ENCODE measurements at places on chromosomes 16 and 17.

- no peak for DNase-seq
Measured at GRCh38 chr17:9331279-9332131, 244.1 kb downstream of the STX8 start.

- no peak for DNase-seq
Measured at GRCh38 chr17:51398128-51398525, 137.8 kb downstream of the UTP18 start.

DNA sequence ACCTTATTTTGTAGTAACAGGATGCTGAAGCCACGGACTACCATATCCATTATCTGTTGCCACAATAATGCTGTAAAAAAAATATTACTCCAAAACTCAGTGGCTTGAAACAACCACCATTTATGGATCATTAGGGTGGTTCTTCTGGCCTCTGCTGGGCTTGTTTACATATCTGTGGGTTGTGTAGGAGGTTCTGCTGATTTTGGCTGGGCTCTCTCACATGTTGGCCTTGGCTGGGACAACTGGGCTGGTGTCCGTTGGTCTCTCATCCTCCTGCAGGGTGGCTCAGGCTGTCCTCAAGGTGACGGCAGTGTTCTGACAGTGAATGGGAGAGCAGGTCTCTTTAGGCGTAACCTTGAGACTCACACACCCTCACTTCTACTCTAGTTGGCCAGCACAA, 76.0 kb downstream of the GPR139 start:
- no peak for DNase-seq

GRCh38 chr17:28041844-28042656, 427 bp upstream of the NLK start:
- DNase-seq = no peak

DNA sequence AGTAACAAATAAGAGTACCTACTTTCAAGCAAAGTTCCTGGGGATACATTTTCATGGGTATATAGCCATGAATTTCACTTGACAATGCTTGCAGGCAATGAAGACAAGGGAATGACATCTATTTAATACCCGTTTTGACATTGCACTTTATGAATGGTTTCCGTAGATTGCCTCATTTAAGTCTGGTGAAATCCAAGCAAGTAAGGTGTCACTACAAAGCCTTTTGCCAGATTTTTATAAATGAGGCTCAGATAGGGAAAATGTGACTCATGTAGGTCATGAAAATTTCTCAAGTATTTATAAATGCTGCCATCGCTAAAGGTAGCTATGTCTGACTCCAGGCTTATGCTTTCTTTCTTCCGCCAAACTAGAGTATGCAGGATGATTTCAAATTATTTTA, 644.3 kb downstream of the CDH8 start:
- no peak for DNase-seq

- DNase-seq = no peak
Measured at GRCh38 chr16:67068212-67068753, 39.3 kb downstream of the CBFB start.

GRCh38 chr17:62673614-62674362, 46.3 kb downstream of the MRC2 start:
- DNase-seq = no peak

- DNase-seq = no peak
Measured at GRCh38 chr16:84459941-84460405, 44.5 kb downstream of the MEAK7 start.

- no peak for DNase-seq
Measured at GRCh38 chr17:58400826-58401225, 16.5 kb downstream of the RNF43 start.

DNA sequence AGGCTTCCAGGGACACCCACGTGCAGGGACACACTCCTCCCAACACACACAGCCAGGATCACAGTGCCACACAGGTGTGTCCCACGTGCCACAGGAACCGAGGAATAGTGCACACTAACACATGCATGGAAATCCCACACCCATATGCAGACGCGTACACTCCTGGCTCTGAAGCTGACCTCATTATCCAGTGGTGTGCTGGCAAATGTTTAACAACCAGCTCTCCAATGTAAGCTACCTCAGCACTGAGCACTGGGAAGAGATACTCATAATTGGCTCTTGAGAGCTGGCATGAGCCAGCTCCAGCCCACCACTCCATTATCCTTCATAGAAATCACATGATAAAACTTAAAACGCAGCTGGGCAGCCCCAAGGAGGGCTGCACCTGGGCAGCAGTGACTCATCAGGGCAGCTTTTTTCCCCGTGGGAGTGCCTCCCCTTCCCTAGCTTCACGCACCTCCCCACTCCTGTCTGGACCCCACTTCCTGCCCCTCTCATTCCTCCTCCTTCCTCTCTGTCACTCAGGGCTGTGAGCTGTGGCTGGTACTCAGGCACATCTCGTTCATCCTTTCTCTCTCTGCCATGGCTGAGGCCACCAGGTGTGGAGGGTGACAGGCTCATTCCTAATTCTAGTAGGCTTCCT, 14.9 kb upstream of the TBX21 start:
- no peak for DNase-seq

DNA sequence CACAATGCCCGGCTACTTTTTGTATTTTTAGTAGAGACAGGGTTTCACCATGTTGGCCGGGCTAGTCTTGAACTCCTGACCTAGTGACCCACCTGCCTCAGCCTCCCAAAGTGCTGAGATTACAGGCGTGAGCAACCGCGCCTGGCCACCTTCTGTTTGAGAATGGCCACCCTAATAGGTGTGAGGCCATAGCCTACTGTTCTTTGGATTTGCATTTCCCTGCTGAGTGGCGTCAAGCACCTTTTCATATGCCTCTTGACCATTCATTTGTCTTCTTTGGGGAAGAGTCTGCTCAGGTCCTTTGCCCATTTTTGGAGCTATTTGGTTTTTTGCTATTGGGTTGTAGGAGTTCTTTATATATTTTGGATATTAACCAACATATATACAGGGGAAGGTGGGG, 276.7 kb downstream of the PARN start:
- DNase-seq = no peak

- no peak for DNase-seq
Measured at GRCh38 chr16:77499373-77500285, 64.8 kb upstream of the ADAMTS18 start.

DNA sequence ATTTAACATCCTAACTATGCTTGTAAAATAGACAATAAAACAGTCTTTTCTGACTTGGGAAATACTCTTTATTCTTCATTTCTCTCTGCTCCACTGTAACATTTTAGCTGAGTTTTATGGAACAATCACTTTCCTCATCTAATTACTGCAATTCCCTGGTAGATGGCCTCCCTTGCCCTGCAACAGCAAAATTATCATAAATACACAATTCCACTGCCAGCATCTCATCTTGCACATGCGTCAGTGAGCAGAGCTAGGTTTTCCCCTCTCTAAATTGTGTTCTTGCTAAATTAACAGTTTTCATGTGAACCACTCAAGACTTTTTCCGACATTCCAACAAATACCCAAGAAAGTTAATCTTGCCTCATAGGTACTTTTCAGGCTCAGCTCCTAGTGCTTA, 920.9 kb upstream of the GOT2 start:
- DNase-seq = no peak

- no peak for DNase-seq
Measured at GRCh38 chr17:5809580-5810188, 225.4 kb upstream of the NLRP1 start.

GRCh38 chr16:4661661-4662060, 31.7 kb upstream of the NUDT16L1 start:
- DNase-seq = no peak

- DNase-seq = no peak
Measured at GRCh38 chr16:48158296-48158695, 2.5 kb upstream of the ABCC12 start.

DNA sequence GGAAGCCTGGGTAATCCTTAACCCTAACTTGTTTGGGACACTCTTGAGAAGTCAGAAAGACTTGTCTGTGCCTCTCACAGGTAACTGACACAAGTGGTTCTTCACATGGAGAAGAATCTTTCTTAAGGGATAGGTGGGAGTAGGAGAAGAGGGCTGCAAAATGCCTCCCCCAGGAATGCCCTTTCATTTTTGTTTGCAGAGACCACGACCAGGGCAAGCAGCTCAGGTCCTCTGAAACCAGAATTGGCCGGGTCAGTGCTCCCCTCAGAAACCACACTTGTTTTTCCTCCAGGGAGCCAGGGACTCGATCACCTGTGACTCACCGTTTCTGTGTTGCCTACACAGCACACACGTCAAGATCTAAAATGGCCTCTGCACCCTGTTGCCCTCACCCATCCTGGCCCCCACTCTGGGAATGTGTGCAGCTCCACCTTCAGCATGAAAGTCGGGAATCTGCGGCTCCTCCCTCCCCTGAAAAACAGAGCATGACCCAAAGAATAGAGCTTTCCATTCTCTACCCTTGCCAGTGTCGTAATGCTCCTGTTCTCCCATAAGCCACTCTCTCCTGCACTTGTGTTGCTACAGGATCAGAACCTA, 36.1 kb downstream of the HNF1B start:
- no peak for DNase-seq

GRCh38 chr17:15247891-15248529, 17.1 kb downstream of the PMP22 start:
- no peak for DNase-seq

DNA sequence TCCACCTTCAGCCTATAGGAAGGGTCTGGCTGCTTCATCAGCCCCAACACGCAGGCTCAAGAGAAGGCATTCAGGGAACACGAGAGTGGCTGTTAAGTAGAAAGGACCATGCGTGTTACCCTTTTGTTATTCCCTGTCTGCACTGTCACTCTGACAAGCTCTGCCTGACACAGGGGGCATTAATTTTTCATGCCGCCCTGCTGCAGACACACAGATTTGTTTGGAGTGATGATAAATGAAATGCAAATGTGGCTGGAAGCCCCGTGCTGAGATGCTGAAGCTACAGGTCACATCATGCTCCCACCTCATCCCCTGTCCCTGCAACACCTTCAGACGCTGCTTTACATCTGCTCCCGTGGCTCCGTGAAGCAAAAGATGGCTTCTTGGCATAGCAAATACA, 97.7 kb downstream of the USP31 start:
- DNase-seq = no peak

DNA sequence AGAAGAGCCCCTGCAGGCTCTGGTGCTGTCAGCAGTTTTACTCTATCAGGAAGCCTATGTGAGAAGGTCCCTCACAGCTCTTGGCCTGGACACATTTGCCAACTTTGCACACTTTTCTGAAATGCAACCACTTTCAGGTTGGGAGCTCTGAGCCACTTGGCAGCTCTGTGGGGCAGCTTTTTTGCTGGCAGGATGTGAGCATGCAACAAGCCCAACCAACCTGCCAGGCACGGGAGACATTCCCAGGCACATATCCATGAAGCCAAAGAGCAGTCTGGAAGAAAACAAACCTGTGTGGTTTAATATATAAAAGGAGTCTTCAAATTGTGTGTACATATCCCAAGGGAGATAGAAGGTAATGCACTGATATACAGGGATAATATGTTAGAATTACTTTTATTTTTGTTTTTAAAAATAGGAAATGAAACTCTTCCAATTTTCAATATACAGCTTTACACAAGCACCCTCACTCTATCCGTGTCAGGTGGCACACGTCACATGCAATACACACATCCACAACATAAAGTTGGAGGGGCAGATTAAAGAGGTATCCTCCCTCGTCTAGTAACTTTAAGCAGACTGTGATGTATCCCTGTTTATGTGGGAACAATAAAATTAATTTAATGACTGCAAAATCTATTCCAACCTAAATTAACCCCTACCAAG, 57.4 kb upstream of the COX10 start:
- no peak for DNase-seq

GRCh38 chr17:70622368-70623260, 453.3 kb downstream of the KCNJ2 start:
- no peak for DNase-seq

DNA sequence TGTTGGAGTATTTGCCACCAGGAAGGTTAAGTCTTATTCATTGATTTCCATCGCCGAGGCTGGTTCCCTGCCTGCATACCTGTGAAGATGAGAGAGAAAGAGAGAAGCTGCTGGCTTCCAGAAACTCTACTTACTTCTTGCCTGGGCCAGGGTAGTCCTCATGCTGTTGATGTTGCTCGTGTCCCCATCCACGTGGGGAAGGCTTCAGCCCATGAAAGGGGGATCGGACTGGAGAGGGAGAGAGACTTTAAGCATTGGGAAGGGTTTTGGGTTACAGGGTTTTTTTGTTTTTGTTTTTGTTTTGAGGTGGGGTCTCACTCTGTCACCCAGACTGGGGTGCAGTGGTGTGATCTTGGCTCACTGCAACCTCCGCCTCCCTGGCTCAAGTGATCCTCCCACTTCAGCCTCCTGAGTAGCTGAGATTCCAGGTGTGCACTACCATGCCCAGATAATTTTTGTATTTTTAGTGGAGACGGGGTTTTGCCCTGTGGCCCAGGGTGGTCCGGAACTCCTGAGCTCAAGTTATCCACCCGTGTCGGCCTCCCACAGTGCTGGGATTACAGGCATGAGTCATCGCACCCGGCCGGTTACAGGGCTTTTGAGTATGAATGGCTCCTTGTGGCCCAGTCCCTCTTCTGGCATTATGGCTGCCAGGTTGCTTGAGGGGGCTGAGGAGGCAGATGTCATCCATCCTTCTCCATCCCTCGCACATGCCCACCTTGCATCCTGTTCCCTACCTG, 26.6 kb downstream of the ITGB3 start:
- no peak for DNase-seq

DNA sequence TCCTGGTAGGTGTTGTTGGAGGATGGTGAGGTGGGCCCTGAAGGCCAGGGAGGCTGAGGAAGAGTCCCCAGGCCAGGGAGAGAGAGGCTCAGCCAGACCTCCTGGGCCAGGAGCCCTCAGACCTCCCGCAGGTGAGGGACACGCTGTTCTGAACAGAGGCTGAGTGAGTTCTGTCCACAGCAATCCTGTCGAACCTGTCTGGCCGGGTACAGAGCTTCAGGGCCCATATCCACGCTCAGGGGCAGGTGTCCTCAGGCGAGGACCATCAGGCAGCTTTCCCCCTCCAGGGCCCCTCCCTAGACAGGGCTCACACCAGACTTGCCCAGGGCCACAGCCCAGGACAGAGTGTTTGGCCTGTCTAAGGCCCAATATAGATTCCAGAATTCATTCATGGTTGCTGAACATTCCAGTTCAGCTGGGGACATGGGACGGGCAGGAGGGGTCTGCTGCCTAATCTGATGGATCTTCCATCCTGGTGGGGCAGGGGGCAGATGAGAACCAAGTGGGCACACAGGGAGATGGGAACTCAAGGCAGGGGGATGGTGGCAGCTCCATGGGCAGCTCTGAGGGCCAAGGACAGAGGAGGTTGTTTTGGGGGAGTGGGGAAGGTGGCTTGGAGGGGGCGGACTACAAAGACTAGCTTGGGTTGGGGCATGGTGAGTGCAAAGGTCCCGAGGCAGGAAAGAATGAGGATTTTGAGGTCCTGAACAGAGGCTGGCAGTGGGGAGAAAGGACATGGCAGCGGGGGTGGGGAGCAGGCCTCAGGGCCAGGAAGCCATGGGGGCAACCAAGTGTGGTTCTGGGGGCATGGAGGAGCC, 23.4 kb upstream of the MPRIP start:
- DNase-seq = no peak

- no peak for DNase-seq
Measured at GRCh38 chr17:10238661-10239060, 40.3 kb upstream of the GAS7 start.

Measured in memory B cell (primary cell).